ENCODE measurements at places on chromosomes 11 and 22.

DNA sequence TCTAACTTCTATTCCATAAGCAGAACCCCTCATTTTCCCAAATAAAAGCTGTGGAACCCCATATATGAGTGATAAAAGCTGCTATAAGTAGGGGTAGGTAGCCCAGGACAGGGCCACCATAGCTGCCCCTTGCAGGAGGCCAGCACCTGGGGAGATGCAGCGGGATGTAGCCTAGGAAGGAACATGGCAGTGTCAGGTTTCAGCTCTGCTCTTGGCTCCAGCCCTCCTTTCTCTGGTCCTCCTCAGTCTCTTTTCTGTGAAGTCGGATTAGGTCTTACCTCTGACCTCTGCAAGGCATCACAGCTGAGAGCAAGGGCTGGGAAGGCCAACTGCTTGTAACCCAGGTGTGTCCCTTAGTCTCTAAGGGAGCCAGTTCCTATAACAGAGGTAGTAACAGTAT lies 135.6 kb downstream of the NAV2 start:
- DNase-seq, result no peak

- DNase-seq, result peak; percentile 90
Observed at GRCh38 chr22:47460861-47461260, 698.4 kb downstream of the TBC1D22A start.

- no peak for DNase-seq
Observed at GRCh38 chr11:104104664-104105063, 59.3 kb downstream of the PDGFD start.

GRCh38 chr11:126046570-126047195 lies 16.0 kb downstream of the CDON start:
- DNase-seq, result no peak

GRCh38 chr11:110463153-110463552 lies 33.4 kb downstream of the FDX1 start:
- no peak for DNase-seq

DNA sequence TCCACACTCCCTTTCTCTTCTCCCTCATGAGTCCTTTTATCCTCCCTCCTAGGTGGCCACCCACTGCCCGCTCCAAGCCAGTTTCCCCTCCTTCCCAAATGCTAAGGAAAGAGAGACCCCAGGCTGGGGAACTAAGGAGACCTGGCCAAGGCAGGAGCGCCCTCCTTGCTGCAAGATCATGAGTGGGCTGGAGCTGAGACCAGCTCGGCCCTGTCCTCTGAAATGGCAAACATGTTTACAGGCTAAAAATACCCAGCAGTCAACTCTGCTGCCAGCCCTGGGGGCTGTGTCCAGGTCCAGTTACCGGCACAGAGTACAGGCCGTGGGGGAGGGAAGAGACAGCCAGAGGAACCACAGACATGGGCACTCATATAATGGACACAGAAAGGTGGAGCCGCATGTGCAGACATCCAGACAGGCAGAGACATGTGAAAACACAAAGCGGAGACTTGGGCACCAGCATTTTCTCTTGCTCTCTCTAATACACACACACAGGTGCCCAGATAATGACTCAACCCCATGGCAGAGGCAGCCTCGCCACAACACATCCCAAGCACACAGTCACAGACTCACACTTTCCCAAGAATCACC lies 1.2 kb upstream of the AHNAK start:
- no peak for DNase-seq

DNA sequence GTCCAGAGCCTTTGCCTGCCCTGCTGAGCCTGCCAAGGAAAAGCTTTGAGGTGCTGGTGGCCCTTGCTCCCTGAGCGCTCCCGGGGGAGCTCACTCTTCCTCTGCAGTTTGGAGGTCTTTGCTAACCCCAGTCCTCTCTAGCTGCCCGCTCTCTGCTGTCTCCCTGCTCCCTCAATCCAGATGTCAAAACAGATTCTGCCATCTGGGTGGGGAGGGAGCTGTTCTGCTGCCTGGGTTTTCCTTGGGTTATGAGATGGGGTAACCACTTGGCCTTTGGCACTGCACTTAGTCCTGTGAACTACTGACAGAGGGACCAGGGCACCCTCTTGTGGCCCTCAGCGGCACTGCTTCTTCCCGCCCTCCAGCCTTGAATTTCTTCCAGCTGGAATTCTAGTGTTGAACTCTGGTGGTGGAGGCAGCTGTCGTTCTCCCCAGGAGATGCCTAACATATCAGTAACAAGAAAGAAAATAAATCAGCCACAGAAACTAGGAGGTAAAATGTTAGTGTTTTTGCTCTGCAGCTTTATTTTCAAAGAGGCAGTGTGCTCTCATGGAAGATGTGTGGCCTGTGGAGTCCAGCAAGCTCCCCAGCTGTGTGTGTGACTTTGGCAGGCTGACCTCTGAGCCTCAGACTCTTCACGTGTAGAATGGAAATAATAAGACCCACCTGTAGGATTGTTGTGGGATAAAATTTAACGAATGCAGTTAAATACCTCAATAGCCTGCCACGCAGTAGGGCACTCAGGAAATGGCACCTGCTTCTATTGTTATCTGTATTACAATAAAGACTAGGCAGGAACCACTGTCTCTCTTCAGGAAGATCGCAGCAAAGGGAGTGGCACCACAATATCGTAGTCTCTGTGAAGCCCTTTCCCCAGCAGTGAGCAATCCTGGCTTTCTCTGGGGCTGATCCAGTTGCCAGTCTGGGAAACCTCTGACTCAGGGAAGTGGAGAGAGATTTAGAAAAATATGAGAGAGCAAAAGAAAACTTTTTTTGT lies 23.4 kb downstream of the ARFGAP2 start:
- peak; percentile 47 for DNase-seq

GRCh38 chr11:117824571-117825537 lies at the start of gene FXYD2:
FXYD2 (minus strand) TSS chr11:117824744; CDS start chr11:117824678, 66 bp downstream.
- DNase-seq, result no peak

DNA sequence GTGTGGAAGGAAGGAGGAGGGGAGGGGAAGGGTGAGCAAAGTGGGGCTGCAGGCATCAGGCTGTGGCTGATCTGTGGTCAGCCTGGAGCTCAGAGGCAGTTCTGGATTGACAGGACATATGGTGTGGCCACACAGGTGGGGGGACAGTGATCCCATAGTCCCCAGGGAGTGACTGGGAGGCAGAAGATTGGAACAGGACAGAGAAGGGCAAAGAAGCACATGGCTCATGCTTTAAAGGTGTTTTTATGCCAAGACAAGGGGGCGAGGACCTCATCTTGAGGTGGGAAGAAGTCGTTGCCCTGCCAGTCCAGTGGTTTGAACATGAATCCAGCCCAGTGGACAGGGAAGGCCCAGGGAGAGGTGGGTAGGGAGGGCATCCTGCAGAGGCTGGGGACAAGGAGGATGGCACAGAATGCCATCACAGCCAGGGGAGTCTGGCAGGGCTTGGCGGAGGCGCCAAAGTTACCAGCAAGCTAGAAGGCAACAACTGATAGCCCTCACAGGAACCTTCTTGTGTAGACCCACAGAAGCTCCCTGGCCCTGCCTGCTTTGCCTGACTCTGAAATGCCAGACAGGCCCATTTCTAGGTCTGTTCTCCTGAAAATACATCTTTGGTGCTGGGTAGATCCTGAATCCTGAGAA lies 3.1 kb downstream of the BET1L start:
- no peak for DNase-seq

DNA sequence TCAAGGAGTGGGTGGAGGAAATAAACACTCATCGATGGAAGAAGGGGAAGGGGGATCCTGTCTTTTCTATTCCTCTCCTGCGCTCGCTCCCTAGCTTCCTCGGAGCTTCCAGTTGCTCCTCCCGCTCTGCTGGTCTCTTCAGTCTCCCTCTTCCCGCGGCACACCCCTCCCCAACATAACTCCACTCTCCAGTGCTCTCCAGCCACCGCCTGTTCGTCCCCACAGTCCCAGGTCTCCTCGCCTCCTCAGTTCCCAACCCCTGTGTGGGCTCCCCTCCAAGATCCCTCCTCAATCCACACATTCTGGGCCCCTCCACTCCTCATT lies 438 bp downstream of the ZW10 start:
- DNase-seq, result no peak

DNA sequence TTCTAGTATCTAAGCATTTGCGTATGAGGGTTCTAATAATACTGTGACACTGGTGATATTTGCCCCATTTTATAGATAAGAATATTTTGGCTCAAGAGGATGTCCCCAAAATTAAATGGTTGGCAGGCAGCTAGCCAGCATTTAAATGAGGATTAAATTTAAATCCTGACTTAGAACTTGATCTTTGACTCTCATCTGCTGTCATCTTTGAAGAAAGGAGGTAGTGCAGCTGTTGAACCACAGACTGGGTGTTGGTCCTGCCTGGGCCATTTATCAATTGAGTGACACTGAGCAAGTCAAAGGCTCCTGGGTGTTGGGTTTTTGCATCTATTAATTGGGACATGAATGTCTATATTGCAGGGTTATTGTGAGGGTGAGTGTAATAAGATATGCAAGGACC lies 112.3 kb downstream of the INSC start:
- no peak for DNase-seq

- no peak for DNase-seq
Observed at GRCh38 chr22:24503137-24503842, 8.2 kb downstream of the UPB1 start.

DNA sequence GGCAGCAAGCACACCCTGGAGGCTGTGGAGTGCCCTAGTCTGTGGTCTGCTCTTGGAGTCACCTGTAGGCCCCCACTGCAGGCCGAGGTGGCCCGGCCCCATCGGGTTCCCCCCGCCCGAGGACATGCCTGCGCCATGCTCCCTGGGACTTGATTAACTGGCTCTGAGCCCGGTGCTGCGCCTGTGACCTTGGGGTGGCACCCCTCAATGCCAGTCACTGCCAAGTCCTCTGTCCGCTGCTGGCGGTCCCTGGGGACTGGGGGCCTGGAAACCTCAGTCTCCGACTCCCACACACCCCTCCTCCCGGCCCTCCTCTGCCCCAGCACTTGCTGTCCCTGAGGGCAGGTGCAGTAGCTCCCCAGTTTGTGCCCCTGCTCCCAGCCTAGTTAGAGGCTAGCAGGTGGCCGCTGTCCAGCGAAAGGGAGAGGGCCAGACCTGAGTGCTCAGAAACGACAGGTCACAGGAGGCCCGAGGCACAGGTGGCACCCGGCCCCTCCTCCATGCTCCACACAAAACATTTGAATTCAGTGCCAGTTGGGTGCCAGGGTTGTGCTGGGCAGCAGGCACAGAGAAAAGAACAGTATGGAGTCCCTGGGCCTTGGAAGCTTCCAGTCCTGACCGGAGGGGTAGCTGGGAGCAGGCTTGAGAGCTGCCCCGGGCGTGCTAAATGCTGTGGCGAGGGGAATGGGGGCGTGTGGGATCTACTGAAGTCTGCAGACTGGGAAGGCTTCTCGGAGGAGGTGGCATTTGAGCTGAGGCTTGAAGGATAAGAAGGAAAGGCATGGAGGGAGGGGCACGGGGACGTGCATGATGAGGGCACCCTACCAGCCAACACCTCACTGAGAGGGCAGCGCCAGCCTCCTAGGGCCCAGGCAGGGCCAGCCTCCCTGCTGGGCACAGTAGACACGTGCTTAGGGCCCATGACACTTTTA lies 16.4 kb upstream of the FLRT1 start:
- DNase-seq, result no peak

DNA sequence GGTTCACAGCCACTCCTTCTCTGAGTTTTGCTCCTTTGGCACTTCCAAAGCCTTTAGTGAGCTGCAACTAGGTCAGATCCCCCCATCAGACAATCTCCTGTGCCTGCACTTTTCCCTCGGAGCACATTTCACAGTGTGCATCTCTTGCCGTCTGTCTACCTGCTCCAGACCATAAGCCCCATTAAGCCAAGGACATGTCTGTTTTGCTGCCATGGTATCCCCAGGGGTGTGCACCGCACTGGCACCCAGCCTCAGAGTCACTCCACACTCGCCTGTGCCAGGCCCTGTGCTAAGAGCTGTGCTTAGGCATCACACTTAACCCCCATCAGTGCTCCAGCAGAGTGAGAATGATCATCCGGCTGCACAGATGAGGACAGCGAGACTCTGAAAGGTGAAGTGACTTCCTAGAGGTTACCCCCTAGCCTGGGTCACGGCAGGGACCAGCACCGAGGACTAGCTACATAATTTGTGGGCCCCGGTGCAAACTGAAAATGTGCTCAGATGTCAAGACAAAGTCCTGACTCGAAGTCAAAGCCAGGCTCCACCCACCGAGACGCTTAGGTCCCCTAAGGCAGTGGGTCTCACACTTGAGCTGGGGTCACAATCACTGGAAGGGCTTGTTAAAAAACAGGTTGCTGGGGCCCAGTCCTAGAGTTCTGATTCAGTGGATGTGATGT lies 33.9 kb downstream of the ARRB1 start:
- DNase-seq, result no peak

GRCh38 chr11:93494357-93494756 lies 48.8 kb downstream of the SMCO4 start:
- no peak for DNase-seq

DNA sequence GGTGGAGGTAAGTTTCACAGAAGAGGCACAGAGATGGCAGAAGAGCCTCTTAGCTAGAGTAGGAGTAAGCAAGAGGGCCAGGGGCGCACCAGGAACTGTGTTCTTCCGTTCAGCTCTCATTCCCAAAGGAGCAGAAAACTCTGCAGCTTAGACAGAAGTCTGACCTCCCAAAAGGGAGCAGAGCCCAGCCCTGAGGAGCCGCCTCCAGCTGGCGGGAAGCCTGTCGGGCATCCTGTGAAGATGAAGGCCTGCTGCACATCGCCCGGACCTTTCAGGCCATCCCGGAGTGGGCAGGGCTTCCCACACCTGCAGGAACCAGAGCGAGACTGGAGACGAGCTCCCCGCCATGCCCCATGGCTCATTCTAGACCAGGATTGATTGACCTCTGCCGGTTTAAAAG lies 1102.8 kb downstream of the BRD1 start:
- DNase-seq, result no peak

DNA sequence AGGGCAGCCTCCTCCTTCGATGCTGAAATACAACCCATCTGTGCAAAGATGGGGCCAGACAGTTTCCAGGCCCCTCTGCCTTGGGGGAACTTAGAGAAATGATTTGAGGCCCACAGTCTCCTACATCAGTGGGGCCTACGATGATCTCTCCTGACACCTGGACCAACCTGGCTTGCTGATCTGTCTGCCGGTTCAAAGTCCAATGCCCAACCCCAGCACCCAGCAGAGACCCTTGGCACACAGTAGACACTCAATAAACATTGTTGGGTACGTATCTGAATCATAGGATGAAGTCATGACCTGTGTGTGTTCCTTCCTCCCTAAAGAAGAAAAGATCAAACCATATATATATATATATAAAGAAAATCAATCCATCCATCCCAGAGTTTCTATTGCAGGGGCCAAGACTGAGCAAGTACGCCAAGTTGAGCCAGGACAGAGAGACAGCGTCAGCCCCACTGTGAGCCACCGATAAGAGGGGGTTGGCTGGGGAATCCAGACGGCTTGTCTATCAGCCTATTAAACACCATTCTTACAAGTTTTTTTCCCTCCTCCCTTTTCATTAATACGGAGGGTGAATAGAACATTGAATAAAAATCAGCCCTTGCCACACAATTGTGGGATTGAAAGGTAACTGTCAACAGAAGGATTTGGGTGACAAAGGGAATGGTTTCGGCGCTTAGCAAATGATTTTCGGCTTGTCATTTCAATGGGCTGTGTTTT lies 244.1 kb downstream of the MN1 start:
- no peak for DNase-seq

- no peak for DNase-seq
Observed at GRCh38 chr22:24187731-24188644, 6.7 kb downstream of the SUSD2 start.

- no peak for DNase-seq
Observed at GRCh38 chr11:28123151-28123581, 15.0 kb downstream of the METTL15 start.

Data from LNCaP clone FGC (cell line).